ENCODE measurements at places on chromosomes 6 and 20. TPM values are rescaled to one million over a fixed set of nuclear protein-coding genes. Genes with fewer than 3 reads are reported as not detected.

GRCh38 chr6:89298680-89299465 is 16.2 kb downstream of the GABRR2 start:
- no peak for DNase-seq

GRCh38 chr6:132733814-132734213 is 20.0 kb upstream of the VNN1 start:
- DNase-seq: no peak

DNA sequence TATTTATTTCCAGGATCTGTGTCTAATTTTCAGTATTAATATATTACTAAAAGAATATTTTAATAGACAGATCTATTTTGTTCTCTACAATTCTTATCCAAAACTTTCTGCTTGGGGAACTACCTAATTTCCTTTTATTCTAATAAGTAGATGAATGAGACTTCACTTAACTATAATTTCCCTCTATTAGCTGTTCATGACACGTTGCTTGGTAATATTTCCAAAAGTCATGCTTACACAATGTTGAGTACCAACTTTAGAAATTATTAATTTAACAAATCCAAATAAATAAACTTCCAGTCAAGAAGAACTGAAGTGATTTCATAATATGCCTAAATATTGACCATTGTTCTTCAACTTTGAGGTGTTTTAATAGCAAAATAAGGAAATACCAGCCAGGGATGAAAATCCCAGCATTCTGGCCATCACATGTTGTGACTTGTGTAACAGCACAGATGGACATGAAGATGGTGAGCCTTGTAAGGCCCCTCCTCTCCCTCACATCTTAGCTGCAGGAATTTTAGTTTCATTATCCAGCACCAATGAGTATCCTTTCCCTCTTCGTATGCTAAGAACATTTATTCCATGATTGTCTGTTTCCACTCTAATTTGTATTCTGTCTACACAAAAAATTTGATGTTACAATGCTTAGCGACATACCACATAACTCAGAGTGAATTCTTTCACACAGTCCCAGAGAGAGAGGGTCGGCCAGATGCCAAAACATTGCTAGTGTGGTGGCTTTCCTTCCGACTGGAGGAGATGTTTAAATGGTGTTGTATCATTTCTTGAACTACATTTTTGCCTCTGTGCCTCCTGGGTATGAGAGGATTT is 137.5 kb downstream of the FOXA2 start:
- no peak for DNase-seq

The SMIM8 gene
- 13.1 TPM for total RNA-seq

GRCh38 chr6:25617997-25618396 is 34.0 kb upstream of the SCGN start:
- DNase-seq: no peak

The CST1 gene
- total RNA-seq: not detected

DNA sequence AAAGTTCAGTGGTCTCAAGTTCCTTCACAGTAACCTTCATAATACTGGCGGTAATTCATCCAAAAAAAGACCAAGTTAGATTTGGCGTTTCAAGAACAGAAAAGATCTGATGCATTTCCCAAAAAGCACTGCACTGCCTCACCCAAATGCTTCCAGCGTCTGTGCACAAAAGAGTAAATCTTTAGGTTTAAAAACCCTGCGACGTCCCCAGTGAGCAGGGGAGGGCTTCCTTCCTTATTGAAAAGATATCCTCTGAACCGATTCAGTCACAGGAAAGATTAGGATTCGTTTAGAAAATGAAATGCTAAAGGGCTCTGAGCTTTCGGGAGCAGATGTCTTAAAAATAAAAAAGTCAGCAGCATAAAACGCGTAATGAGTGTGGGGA is 654 bp downstream of the TBC1D7 start:
- no peak for DNase-seq

DNA sequence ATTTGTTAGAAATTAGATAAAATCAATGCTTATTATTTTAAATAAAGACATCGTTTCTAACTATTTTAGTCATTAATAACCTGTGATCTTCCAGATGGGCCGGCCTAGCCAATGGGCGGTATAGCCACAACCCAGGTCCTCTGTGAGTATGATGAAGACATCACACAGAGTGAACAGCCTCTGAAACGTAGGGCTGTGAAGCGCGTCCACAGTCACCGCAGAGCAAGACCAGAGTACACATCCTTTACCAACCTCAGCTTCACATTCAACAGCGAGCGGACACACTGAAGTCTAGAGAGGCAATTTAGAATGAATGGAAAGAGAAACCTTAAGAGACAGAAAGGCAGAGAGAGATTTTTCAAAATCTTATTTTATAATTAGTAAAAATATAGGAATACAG is 125.0 kb upstream of the RPS6KA2 start:
- DNase-seq: no peak

The MEI4 gene
- total RNA-seq: 0.47 TPM

The TMEM244 gene
- not detected for total RNA-seq

The PACSIN1 gene
- total RNA-seq: 1.9 TPM

DNA sequence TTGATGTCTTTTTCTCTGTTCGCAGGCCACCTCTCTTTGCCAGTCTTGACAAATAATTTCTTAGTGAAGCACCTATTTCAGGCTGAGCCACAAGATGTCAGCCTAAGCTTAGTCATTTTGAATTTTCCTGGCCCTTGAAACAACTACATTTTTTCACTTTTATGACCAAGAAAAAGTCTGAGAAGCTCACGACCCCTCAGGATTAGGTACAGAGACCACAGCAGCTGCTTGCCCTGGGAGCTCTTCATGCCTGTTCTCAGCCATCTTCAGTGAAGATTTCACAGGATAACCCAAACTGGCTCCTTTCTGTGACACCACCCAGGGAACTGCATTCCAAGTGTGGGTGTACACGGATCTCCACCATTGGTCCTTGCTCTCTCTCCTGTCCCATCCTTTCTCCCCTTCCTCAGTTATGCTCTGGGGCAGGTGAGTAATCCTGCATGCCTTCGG is 38.4 kb upstream of the SPTLC3 start:
- no peak for DNase-seq

DNA sequence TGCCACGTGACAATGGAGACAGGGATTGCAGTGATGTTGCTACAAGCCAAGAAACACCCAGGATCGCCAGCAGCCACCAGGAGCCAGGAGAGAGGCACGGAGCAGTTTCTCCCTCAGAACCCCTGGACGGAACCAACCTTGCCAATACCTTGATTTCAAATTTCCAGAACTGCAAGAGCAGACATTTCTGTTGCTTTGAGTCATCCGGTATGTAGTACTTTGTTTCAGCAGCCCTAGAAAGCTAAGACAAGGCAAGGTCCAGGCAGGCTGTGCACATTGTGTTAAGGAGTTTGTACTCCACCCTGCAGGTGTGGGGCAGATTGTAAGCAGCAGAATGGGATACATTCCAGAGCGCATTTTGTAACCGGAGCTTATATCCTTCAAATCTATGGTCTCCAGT is 48.3 kb downstream of the TRERF1 start:
- DNase-seq: no peak

The SPATA25 gene
- total RNA-seq: 8.6 TPM

DNA sequence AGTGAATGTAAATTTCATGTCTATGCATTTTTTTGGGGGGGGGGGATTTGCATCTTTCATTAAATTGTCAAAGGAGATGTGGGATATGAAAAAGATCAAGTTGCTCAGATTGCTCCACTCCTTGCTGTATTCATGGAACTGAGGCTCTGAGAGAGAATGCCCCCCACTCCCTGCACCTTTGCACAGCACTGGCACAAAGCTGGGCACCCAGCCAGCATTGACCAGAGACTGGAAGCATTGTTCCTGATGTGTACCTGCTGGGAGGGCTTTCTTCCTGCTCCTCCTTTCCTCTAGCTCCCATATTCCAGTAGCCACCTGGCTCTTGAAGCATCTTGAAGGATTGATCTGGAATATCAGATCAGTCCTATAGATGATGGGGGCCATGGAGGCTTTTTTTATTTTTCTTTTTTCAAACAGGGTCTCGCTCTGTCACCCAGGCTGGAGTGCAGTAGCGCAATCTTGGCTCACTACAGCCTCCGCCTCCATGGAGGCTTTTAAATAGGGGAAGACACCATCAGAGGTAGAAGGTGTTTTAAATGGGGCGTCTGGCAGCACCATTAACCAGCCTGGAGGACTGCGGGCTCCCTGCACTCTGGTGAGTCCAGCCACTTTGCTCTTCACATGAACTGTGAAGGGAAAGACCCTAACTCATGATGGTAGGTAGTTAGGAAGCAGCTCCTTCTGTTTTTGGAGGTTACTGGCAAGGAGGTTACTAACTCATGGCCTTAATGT is 10.9 kb downstream of the DUSP15 start:
- no peak for DNase-seq

DNA sequence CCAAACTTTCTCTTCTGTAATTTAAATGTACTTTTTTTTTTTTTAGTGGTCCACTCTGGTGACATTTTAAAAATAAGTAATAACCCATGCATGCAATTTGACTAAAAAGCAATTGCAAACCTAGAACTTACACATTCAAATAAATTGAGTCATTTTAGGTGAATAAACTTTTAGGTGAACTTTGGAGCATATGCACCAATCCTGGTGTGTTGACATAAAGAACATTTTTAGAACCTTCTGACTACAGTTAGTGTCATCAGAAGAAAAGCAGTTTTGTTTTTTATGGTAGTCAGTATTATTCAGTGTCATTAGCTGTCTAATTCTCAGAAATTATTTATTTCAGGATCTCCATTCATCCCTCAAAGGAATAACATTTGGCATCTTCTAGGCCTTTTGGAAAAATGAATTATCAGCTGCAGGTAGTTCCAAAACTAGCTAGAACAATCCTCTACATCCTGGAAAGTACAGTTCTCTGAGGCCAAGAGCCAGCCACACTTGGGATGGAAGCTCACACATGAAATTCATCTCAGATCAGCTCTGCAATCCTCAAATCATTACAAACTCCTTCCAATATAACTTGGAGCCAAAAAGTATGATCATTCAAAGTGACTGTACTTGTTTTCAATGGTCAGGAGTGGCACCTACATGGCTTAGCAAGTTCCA is 38.5 kb upstream of the SIM1 start:
- no peak for DNase-seq

The CYP21A2 gene
- 3.8 TPM for total RNA-seq

- DNase-seq: no peak
Measured at GRCh38 chr20:3696200-3696599, 14.4 kb upstream of the ADAM33 start.

DNA sequence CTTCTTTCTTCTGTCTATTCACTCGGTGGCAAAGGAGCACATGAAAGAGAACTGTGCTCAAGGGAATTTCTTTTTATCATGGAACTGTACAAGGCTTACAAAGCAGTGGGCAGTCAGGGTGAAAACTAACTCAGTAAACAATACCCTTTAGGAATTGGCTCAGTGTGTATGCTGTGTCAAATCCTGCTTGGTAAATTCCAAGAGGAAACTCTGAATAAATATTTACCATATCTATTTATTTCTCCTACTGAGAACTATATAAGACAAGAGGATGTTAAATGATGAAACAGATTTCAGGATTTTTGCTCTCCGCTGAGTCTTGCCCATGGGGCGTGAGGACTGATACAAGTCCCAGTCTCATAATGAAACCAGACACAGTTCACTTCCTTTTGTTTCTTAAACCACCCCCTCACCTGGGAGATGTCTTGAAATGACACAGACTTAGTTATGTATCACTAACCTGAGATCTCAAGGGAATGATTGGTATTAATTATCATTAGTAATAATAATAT is 188.8 kb downstream of the BACH2 start:
- DNase-seq: no peak

DNA sequence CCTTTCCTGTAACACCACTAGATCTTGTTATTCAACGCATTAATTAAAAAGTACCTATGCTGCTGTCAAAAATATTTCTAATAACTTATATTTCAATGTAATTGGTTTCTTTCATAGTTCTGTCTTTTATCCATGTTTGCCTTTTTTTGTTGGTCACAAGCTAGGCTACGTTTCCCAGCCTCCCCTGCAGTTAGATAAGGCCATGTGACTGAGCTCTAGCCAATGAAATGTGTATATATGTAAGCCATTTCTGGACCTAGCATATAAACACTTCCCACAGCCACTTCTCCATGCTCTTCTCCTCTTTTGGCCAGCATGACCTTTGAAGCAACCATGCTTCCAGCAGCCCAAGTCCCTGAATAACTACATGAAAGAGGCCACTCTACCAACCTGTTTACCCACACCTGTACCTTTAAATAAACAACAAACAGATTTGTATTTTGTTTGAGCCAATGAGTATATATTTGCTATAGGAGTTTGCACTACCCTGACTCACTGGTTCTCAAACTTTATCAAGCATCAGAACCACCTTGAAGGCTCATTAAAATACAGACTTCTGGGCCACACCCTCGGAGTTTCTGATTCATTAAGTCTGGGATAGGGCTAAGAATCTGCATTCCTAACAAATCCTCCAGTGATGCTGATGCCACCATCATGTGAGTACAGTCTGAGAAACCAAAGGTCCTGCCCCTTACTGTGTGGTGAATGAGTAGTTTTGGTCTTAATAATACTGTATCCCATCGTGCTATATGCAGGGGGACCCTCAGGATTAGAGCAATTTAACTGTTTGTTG is 45.6 kb upstream of the BEND6 start:
- DNase-seq: no peak

DNA sequence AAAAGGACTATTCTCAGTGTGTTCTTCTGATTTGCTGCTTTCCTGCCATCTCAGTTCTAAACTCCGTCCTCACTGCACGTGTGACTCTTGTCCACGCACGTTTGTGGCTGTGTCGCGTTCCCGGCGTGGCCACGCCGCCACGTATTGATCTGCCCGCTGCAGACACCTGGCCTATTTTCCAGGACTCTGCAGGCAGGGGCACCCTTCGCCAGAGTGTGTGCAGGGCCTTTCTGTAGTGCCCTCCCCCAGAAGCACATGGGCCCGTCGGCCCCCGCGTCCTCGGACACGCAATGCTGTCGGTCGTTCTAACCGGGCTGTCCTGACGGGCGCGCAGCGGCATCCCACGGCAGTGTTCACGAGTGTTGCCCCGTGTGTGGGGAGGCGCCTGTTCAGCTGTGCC is 87.6 kb downstream of the YTHDF1 start:
- peak; percentile 29 for DNase-seq

DNA sequence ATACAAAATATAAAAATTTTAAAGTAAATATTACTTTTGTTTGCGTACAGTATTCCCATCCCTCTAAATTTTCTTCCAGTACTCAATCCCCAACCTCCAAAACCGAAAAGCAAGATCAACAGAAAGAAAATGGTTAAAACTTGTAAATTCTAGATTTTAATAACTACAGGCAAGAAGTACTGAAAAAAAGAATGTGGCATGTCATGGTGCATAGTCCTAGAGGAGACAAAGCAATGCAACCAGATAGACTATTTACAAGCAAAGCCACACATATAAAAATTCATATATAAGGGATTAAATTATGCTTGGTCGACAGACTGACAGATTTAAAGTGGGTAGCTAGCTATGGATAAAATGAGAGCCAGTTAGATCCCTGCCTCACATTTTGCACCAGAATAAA is 56.5 kb upstream of the HFE start:
- DNase-seq: no peak

GRCh38 chr6:109117346-109118035 is 22.2 kb downstream of the CEP57L1 start:
- no peak for DNase-seq

- peak; percentile 14 for DNase-seq
Measured at GRCh38 chr6:29510746-29511300, 23.1 kb upstream of the MAS1L start.

The KIF25 gene
- total RNA-seq: not detected

GRCh38 chr6:27839626-27840475 is 72.3 kb downstream of the OR2B2 start:
- no peak for DNase-seq

All from ureter (tissue), 1 donor.